ENCODE measurements at places on chromosomes 6 and 20.
A peak's percentile ranks its signal among the peaks of the same experiment; 100 is the strongest.

DNA sequence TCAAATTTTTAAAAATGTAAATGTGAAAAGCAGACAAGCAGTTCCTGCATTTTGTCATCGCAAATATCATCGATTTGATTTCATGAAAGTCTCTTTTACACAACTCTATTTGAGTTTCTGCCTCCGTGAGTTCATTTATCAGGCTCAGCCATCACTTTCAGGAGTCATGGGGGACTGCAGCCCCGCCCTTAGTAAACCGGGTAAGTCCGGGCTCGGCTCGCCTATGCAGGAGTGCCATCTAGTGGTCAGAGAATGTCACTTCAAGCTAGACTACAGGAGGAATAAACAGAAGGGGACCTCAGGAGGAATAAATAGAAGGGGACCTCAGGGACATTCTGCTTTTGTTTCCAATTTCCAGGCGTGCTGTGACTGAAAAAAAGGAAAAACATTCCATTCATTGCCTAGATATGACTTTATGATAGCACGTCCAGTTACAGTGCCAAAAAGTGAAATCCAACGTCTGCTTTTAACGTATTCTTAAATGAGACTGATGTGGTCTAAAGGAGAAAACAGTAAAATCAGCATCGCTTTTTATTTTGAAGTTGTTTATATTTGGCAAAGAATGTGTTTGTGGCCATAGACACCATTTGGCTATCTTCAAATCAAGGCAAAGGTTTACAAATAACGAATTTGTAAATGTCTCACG lies 333.9 kb downstream of the HACE1 start:
- peak; percentile 90 for DNase-seq

GRCh38 chr6:89117211-89118108 lies at the start of gene SRSF12:
Gene SRSF12, minus strand, starts transcription at chr6:89118071. Its CDS starts 184 bp downstream, at chr6:89117887.
- DNase-seq: peak; percentile 48

DNA sequence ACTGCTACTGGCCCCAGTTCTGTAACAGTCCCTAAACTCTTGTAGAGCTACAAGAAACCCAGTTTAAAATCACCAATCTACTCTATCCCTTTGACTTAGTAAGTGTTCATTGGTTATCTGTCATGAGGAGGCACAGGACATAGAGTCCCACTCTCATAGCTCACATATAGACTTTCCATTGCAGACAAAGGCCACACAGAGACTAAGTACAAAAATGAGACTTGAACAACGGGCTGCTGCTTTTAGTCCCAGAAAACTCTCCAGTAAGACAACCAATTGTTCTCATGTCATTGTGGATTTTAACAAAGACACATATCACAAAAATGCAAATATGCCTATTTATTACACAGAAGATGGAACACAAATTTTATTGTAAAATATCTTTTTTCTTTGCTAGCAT lies 197.4 kb downstream of the PTPRK start:
- DNase-seq: no peak

GRCh38 chr6:12291839-12292604 lies 1.9 kb downstream of the EDN1 start:
- peak; percentile 62 for DNase-seq

DNA sequence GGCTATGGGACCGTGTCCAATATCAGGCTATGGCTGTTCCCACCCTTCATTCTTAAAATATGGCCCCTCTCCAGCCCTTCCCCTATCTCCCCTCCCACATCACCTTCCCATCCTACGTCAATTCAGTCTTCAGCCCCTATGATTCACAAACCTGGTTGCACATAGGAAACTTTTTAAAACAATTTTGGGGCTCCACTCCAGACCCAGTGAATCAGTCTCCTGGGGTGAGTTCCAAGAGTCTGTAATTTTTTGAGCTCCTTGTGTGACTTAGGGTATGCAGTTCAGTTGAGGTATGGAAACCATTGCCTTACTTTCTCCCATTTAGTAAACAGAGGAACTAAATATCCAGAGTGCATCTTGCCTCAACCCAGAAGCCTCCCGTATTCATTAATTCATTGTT lies 5.5 kb downstream of the HNF4A start:
- DNase-seq: no peak

DNA sequence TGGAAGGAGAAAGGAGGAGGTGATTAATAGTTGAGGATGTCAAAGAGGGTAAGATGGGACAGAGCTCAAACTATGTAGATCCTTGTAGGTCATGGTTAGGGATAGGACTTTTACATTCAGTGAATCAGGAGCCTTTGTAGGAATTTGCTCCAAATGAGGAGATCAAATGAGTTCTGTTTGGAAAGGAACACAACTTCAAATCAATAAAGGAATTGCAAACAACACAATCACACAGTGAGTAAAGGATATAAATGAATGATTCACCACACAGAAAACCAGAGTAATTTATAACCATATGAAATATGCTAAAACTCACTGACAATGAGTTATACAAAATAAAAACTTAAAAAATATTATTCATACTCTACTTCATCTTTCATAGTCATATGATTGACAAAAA lies 480.8 kb upstream of the EPHA7 start:
- DNase-seq: no peak

GRCh38 chr6:98416027-98416426 lies 418.3 kb upstream of the POU3F2 start:
- no peak for DNase-seq

DNA sequence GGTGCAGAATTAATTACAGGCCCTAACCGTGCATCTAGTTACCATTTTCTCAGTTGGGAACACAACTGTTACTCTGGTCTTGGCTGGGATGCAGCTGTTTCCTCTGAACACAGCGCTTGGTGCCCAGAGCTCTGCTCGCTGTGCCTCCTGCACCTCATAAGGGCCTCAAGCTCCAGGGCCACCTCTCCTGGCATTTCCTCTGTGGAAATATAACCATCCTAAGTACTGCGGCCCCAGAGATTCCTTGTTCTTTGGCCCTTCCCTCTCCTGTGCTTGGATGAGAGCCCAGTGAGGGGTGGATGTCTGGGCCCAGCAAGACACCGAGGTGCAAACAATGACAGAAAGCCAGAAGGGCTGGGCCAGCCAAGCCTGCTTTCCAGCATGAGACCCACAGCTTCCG lies 169.9 kb upstream of the CST7 start:
- DNase-seq: no peak

- DNase-seq: no peak
These were observed 314.0 kb upstream of the JAG1 start for GRCh38 chr20:10987651-10988383.

- no peak for DNase-seq
These were observed 275.2 kb downstream of the PKHD1 start for GRCh38 chr6:51812231-51812630.

GRCh38 chr6:119161438-119161837 lies 83.0 kb upstream of the FAM184A start:
- DNase-seq: peak; percentile 51

- DNase-seq: no peak
These were observed 20.2 kb upstream of the SLC22A3 start for GRCh38 chr6:160327981-160328380.

DNA sequence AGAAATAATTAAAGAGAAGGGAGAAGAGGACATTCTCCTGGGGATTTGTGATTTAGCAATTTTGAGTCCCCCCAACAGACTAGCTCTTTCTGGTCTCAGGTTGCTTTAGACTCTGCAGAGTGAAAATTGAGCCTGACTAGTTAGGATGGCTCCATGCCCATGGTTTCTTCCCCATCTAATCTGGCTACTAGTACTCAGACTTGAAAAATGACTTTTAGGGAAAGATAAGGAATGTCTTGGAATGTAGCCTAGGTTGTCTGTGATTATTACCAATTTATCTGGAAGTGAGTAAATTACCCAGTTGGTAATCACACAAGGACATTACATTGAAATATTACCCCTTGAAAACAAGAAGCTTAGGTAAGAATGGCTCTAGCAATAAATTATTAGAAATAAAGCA lies 4.2 kb downstream of the BEND6 start:
- no peak for DNase-seq

GRCh38 chr6:15630202-15630601 lies 32.6 kb downstream of the DTNBP1 start:
- DNase-seq: no peak

GRCh38 chr6:17091122-17091521 lies 10.7 kb upstream of the STMND1 start:
- no peak for DNase-seq

GRCh38 chr6:112183271-112183671 lies 71.1 kb downstream of the LAMA4 start:
- DNase-seq: peak; percentile 31

DNA sequence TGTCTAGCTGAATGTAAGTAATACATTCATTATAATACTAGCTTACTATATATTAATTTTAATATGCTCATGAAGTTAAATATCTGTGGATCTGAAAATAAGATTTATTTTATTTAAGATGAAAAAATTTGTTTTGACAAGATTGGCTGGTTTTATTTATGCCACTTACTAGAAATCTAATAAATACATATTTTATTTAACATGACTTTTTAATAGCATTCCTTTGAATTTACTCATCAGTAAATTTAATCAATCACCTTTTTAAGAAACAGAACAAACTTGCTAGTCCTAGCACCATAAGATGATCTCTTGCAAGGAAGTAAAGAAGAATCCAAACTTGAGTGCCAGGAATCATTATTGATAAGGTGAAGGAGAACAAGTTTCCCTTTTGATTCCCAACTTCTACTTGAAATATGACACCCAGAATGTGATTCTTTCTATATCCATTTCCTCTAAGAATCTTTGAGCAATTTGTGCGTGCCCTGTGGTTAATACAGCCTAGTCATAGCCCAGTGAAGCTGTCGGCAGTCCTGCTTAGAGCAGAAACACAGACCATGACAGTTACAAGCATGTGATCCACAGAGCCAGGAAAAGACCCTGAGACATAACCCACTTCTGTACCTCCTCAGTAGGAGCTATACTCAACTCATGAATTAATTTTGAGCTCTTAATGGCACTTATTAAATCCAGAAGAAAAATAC lies 282.3 kb upstream of the QKI start:
- DNase-seq: no peak

GRCh38 chr6:138571181-138571580 lies 71.9 kb upstream of the NHSL1 start:
- peak; percentile 15 for DNase-seq

GRCh38 chr6:122028933-122029522 lies 370.4 kb upstream of the HSF2 start:
- DNase-seq: no peak

GRCh38 chr6:109164331-109164730 lies 69.0 kb downstream of the CEP57L1 start:
- DNase-seq: no peak

DNA sequence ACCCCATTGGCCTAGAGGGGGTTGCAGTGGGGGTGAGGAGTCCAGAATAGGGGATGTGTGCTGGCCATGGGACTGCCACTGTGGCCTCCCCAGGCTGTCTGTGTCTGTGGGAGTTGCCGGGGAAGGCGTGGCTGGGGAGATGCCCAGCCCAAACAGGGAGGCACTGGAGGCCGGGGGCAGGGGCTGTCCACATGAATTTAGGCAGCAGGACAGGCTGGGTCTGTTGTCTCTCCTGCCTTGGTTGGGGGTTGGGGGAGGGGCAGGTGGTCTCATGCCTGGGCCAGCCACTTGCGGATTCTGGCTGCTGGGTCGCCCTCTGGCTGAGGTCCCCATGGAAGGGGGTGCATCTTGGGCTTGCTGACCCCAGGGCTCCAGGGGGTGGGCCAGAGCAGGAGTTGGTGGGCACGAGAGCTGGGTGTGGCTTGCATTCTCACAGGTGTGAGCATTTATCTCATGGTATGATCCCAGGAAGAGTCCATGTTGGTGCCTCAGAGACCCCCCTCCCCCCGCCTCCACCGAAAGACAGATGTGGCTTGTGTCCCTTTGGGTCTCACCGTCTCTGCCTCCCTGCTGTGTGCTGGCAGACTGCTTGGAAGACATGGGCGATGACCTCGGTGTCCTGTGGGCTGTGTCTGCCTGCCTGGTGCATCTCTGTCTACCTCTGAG lies 4.0 kb downstream of the SOX18 start:
- DNase-seq: no peak

DNA sequence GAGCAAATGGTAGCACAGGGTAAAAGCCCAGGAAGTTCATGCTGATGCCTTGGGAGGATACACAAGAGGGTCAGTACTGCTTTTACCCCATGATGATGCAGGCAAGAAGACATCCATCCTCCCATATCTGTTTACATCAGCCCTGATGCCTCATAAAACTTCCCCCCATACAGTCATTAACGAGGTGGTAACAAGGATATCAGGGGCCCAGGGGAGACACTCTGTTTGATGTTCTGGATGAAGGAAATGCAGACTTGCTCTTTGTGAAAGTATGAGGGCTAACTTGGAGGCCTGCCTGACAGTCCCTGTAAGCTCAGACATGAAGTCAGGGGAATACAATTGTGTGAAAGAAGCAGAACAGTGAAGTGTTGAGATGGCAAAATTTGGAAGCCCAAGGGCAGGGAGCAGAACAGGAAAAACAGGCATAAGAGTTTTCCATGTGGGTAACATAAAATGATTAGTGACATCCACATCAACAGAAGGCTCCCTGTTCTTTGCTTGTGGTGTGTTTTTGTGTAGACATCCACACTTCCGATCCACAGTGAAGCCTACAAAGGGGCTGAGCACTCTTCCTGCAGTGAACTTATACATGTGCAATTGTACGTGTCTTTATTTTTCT lies 813.4 kb downstream of the MAFB start:
- DNase-seq: no peak

GRCh38 chr6:130743175-130743574 lies 84.0 kb upstream of the SMLR1 start:
- no peak for DNase-seq

GRCh38 chr20:64035933-64036345 lies at the start of gene C20orf204:
Gene C20orf204, plus strand, starts transcription at chr20:64036182. Its CDS starts 142 bp downstream, at chr20:64036324.
- no peak for DNase-seq

DNA sequence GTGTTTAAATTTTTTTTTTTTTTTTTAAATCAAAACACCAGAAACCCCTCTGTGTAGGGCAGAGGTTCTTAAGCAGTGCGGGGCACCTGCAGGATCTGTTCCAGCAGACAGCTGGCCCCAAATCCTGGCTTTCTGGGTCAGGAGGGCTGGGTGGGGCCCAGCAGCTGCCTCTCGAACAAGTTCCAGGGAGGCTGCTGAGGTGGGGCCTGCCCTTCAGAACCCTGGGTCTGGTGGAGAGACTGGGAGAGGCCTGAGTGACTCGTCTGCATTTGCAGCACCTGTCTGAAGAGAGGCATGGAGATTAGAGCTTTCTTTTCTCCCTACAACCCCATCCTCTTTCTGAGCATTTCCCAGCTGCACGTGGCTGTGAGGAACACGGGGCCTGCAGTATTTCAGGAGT lies 8.4 kb downstream of the PSMG4 start:
- DNase-seq: no peak

GRCh38 chr6:75752365-75752764 lies 3.3 kb downstream of the MYO6 start:
- no peak for DNase-seq

GRCh38 chr6:126614642-126615504 lies 275.0 kb downstream of the CENPW start:
- no peak for DNase-seq

Measured in cardiac fibroblast (primary cell).